Activated CD8-positive, alpha-beta T cell treated with anti-CD3 and anti-CD28 coated beads, Interleukin-2, amount 10 ng/mL, durations not matched to agents 7 days and 5 days (primary cell): ENCODE measurements at places on chromosomes 1 and 21. TPM values are rescaled to one million over a fixed set of nuclear protein-coding genes. Genes with fewer than 3 reads are reported as not detected.

- no peaks in the 10 kb centered on the region for H3K36me3 ChIP-seq
- no peak for DNase-seq
- H3K27me3 ChIP-seq: no peaks in the 10 kb centered on the region
- H3K4me3 ChIP-seq: no peak overlapping the region
- no peaks in the 10 kb centered on the region for H3K4me1 ChIP-seq
Observed at GRCh38 chr1:100866041-100866900, 28.4 kb downstream of the EXTL2 start.

DNA sequence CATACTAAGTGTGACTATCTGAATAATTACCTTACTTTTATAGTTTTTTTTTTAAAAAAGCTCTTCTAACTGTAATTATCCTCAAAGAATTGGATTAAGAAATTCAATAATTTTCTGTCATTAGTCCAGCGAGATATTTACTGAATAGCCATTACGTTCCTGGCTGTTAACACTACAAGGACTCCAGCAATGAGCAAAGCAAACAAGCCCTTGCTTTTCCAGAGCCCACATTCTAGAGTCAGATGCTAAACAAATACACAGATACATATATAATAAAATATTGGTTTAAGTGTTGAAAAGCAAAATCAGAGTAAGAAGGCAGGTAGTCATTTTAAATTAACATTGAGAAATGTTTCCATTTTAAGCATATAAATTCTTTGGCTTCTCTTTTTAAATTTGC lies 118.4 kb downstream of the ATF6 start:
- peaks cover 10% of the 10 kb centered on the region for H3K36me3 ChIP-seq
- H3K4me3 ChIP-seq: no peak overlapping the region
- DNase-seq: no peak
- H3K4me1 ChIP-seq: no peaks in the 10 kb centered on the region

DNA sequence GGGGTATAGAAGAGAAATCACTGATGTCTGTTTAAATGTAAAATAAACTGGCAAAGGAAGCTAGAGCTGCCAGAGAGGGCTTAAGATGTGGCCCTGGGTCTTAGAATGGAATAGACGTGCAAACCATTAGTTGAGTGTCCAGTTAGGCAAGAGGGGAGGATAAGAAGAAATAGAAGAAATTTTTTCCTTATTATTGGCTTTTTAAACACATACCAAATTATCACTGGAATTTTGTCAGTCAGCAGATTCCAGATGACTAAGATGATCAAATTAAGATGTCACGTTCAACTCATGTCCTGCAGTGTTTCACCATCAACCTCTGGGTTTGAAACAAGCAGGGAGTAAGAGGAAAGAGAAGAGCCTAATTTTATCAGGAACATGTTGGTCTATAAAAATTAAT lies 71.6 kb upstream of the C1orf21 start:
- H3K27ac ChIP-seq: no peak overlapping the region
- H3K27me3 ChIP-seq: peaks cover 2% of the 10 kb centered on the region
- H3K4me3 ChIP-seq: no peak overlapping the region
- DNase-seq: no peak
- no peaks in the 10 kb centered on the region for H3K4me1 ChIP-seq

DNA sequence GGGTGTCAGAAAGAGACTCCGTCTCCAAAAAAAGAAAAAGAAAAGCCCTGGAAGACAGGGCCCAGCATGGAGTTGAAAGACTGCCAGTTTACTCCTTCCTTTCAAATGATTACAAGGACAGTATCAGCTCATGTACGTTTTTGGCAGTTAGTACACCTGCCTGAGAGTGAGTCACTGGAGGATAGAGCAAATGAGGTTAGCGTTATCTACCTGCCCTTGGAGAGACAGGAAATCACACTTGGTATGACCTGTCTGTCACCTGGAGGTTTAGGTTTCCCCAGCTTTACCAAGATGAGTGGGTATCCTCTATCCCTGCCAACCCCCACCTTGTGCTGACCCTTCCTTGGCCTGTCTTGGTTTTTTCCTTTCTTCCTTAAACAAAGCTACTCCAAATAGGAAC lies 96.8 kb upstream of the BMP8A start:
- H3K27ac ChIP-seq: peak overlapping the region; percentile 7
- no peak overlapping the region for H3K4me3 ChIP-seq
- no peak for DNase-seq

The SPATA1 gene
- total RNA-seq: 3.3 TPM

GRCh38 chr1:234845097-234845660 lies 235.2 kb upstream of the IRF2BP2 start:
- peaks cover 93% of the 10 kb centered on the region for H3K4me1 ChIP-seq
- peaks cover 2% of the 10 kb centered on the region for H3K36me3 ChIP-seq
- H3K27ac ChIP-seq: peak overlapping the region; percentile 85
- peak overlapping the region; percentile 48 for H3K4me3 ChIP-seq
- DNase-seq: peak; percentile 70

DNA sequence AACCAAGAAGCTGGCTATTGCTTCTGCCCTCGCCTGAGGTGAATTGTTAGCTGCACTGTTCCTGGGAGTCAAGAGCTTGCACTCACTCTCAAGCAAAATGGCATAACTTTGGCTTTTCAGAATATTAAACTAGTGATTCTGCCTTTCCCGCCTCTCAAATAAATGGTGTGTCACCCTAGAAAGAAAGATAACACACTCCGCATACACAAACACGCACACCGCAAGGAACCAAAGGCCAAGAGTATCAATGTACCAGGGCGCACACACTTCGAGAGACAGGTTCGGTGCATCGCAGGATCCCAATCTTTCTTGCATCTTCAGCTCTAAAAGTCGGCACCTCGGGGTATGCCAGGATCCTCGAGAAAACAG lies 470 bp upstream of the RTCA start:
- H3K27ac ChIP-seq: peak overlapping the region; percentile 99
- H3K36me3 ChIP-seq: peaks cover 58% of the 10 kb centered on the region
- peak overlapping the region; percentile 100 for H3K4me3 ChIP-seq
- peaks cover 34% of the 10 kb centered on the region for H3K4me1 ChIP-seq
- H3K27me3 ChIP-seq: no peaks in the 10 kb centered on the region

GRCh38 chr1:71780681-71781080 lies 501.7 kb downstream of the NEGR1 start:
- H3K4me3 ChIP-seq: no peak overlapping the region
- DNase-seq: no peak
- H3K27ac ChIP-seq: no peak overlapping the region
- H3K4me1 ChIP-seq: peaks cover 2% of the 10 kb centered on the region
- H3K36me3 ChIP-seq: no peaks in the 10 kb centered on the region
- no peaks in the 10 kb centered on the region for H3K27me3 ChIP-seq

GRCh38 chr1:145751491-145752037 lies 32.3 kb downstream of the CD160 start:
- DNase-seq: no peak
- H3K4me3 ChIP-seq: no peak overlapping the region
- H3K36me3 ChIP-seq: peaks cover 43% of the 10 kb centered on the region

The CCDC185 gene
- total RNA-seq: not detected

- peak overlapping the region; percentile 93 for H3K27ac ChIP-seq
- H3K27me3 ChIP-seq: no peaks in the 10 kb centered on the region
- peak overlapping the region; percentile 72 for H3K4me3 ChIP-seq
- H3K4me1 ChIP-seq: peaks cover 71% of the 10 kb centered on the region
- peak; percentile 31 for DNase-seq
- peaks cover 9% of the 10 kb centered on the region for H3K36me3 ChIP-seq
Observed at GRCh38 chr1:174965362-174966007, 34.3 kb upstream of the CACYBP start.
